ENCODE measurements at places on chromosomes 5 and 9. TPM values are rescaled to one million over a fixed set of nuclear protein-coding genes. Genes with fewer than 3 reads are reported as not detected.
A peak's percentile ranks its signal among the peaks of the same experiment; 100 is the strongest.

PLAC8L1 gene
- 1.1 TPM for total RNA-seq

PCSK1 gene
- total RNA-seq = 0.34 TPM

HRH2 gene
- total RNA-seq = 5.7 TPM

HAVCR2 gene
- 5.6 TPM for total RNA-seq

SPATA31C1 gene
- total RNA-seq = not detected

SHOC1 gene
- total RNA-seq = 0.16 TPM

PCDHGB6 gene
- total RNA-seq = 8.2 TPM

PCDHA13 gene
- 0.42 TPM for total RNA-seq

FOXD4 gene
- not detected for total RNA-seq

GRCh38 chr5:88248743-88249540 is 19.7 kb downstream of the TMEM161B start:
- no peak for DNase-seq

DNA sequence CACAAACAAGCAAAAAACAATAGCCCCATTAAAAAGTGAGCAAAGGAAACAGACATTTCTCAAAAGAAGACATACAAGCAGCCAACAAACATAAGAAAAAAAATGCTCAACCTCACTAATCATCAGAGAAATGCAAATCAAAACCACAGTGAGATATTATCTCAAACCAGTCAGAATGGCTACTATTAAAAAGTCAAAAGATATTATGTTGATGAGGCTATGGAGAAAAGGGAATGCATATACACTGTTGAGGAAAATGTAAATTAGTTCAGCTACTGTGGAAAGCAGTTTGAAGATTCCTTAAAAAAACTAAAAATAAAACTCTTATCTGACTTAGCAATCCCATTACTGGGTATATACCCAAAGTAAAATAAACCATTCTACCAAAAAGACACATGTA is 28.7 kb upstream of the BARX1 start:
- DNase-seq = no peak

DNA sequence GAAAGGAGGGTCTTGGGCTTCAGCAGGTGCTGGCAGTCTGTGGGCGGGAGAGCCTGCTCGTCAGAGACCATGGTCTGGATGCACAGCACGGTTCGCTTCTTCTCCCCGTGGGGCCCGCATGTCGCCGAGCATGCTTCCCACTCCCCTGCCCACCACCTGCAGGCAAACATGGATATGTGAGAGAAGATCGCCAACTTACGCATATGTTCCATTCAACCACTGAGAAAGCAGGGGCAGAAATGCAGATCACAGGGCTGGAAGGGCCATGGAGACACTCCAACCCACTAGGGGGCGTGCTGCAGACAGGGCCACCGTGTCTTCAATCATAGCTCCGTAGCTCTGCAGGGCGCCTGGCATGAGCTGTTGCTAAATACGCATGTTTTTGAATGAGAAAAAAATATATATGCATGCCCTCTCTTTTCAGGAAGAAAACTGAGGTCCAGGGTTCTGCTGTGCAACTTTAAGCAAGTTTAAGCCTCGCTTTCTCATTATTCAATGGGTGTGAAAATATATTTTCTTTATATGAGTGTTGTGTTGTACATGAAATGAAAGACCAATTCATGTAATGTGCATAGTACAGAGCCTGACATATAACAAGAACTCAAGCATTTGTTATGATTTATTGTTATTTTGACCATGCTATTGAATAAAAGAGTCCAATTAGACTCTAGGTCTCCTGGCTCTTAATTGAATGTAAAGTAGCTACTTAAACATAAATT is 148.0 kb downstream of the TARS1 start:
- no peak for DNase-seq

DNA sequence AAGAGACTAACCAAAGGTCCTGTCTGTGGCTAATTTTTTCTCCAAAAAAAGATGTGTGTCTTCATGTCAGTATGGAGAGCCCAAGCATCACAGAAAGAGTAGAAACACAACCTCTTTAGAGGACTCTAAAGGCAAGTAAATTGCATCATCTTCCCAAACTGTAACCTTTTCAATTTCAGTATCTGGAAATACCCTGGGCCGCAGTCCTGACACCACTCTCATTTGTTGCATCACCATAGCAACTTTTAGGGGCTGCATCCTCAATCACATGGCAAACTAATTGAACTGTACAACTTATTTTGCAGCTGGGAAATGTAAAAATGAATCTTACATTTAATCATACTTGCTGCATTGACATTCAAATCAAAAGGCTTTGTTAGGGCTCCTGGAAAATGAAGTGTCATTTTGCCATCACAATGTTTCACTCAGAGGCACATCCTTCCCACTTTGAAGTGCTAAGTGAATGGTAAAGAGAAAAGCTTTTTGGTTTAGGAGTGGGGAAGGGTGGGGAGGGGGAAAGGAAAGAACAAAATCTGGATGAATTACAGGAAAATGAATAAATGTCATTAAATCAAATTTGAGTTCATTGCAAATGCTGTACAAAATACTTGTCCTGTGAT is 60.6 kb upstream of the GRIA1 start:
- no peak for DNase-seq

GRCh38 chr9:120365386-120365785 is 214.6 kb downstream of the CDK5RAP2 start:
- no peak for DNase-seq

DNA sequence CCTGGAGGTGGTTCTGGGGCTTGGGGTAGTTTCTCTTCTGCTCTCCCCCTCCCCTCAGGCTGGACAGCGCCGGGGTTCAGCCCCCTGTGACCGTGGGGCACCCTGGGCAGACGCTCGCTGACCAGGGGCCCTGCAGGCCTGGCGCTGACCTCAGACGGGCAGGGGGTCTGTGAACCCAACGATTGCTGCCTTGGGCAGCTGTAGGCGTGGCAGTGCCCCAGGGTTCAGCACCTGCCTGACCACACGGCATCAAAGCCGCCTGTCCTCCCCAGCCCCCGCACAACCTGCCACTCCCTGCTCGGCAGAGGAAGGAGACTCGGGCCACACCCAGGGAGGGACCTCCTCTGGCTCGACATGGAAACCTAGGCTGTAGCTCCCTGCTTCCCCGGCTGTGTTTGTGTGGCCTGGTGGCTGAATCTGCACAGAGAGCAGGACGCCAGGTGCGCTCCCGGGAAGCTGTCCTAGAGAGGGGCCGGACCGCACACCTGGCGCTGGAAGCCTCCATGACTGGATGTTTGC is 12.2 kb downstream of the LCN12 start:
- no peak for DNase-seq

GRCh38 chr5:123151227-123151909 is 62.3 kb downstream of the PRDM6 start:
- DNase-seq = no peak

DNA sequence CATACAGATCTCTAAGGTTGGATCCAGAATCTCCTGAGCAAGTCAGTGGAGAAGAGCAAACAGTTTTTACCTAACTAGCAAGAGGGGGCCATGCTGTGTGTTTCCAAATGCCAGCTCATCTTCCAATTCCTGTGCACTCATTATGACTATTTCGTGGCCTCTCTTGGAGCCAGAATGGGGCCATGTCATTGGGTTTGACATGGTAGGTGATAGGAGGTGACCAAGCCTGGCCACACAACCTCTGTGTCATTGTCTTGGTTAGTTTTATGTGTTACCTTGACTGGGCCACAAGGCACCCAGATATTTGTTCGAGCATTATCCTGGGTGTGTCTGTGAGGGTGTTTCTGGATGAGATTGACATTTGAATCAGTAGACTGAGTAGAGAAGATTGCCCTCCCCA is 206.2 kb downstream of the HSPA4 start:
- DNase-seq = no peak

- DNase-seq = no peak
Measured at GRCh38 chr9:76353280-76353679, 40.9 kb downstream of the RFK start.

DNA sequence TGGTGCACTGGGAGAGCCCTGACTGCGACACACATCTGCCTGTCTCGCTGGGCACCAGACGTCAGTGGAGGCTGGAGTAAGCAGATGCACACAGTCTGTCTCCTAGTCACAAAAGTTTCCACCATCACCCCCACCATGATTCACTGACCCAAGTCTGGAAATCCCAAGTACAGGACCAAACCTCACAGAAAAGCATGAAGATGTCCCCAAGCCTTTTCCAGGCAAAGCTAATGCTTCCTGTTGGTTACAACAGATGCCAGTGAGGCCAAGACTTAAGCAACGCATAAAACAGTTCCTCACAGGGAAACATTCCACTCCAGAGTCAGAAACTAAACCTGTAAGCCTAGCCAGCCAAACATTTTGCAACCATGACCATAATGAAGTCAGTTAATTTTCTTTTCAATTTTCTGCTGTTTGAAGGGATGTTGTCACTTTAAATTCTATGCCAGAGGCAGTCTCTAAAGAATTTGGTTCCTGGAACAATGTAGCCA is 259.3 kb upstream of the SLC30A5 start:
- DNase-seq = no peak

GRCh38 chr9:121860744-121861143 is 209.3 kb downstream of the DAB2IP start:
- peak; percentile 57 for DNase-seq

- no peak for DNase-seq
Measured at GRCh38 chr9:419571-420171, 205.0 kb downstream of the DOCK8 start.

GRCh38 chr5:13673511-13673910 is 271.0 kb downstream of the DNAH5 start:
- DNase-seq = no peak

Measured in ureter (tissue), 1 donor.